Upper lobe of left lung (tissue), 6 donors: ENCODE measurements at places on chromosomes 11 and 22.

GRCh38 chr11:109853156-109853776 lies 239.9 kb upstream of the ZC3H12C start:
- no peaks in the 10 kb centered on the region for H3K4me1 ChIP-seq
- no peak overlapping the region for H3K4me3 ChIP-seq
- DNase-seq: no peak
- H3K36me3 ChIP-seq: no peaks in the 10 kb centered on the region
- H3K27me3 ChIP-seq: no peaks in the 10 kb centered on the region
- H3K27ac ChIP-seq: no peak overlapping the region

- no peaks in the 10 kb centered on the region for H3K4me1 ChIP-seq
- H3K4me3 ChIP-seq: no peak overlapping the region
- H3K27me3 ChIP-seq: no peaks in the 10 kb centered on the region
- DNase-seq: no peak
- H3K36me3 ChIP-seq: no peaks in the 10 kb centered on the region
These were observed 273.2 kb downstream of the DCDC1 start for GRCh38 chr11:31096191-31096805.

DNA sequence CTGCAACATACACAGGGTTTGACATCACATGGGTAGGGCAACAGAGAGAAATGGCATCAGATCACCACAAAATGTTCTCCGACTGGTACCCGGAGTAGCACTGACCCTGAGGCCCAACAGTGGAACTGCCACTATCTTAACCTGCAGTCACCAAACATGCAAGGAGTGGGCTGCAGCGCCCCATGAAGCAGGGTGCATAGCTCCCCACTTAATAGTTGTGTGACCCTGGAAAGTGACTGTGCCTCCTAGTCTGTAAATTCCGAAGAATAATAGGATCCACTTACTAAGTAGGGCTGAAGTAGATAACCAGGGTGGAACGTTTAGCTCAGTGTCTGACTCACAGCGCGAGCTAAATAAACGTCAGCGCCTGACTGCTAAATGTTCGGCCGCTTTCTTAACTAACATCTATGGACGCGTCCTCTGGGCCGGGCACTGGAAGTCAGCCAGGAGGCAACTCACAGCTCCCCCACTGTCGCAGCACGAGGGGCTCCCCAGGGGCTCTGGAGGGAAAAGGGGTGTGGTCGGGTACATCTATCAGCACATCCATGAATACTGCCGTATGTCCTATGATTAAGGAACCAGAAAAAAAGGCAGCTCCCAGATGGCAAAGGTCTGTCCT lies 777 bp downstream of the LTO1 start:
- H3K27me3 ChIP-seq: no peaks in the 10 kb centered on the region
- H3K4me1 ChIP-seq: peaks cover 37% of the 10 kb centered on the region
- peak overlapping the region; percentile 88 for H3K27ac ChIP-seq
- peak overlapping the region; percentile 89 for H3K4me3 ChIP-seq
- DNase-seq: no peak

DNA sequence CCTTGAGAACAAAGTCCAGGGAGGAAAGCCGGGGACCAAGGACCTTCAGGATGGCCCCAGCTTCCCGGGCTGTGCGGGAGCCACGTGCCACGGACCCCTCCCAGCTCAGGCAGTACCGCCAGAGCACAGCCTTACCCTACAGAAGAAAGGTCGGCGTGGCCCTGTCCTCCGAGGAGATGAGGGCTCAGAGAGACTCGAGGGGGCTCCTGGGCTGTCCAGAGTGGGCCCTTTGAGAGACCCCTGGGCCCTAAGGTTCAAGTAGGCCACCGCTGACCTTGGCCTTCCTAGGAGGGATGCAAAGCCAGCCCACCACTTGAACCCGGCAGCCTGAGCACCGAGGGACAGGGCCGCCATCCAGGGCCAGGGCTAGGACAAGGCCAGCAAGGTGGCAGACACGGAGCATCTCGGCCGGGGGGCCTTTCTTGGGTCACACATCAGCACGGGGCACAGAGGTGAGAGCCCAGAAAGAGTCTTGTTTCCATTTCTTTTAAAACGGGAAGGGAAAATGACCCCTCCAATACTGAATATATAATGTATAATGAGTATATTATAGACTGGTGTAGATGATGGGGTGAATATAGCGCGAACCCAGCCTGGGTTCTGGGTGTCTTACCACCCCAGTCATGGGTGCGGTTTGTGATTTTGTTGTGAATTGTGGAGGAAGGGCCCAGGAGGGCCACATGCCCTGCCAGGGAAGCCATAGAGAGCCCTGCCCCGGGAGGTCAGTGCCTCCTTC lies 34.4 kb upstream of the PPARA start:
- H3K27me3 ChIP-seq: no peaks in the 10 kb centered on the region
- H3K4me1 ChIP-seq: peaks cover 37% of the 10 kb centered on the region
- H3K4me3 ChIP-seq: no peak overlapping the region

- no peak overlapping the region for H3K4me3 ChIP-seq
- no peaks in the 10 kb centered on the region for H3K27me3 ChIP-seq
- H3K4me1 ChIP-seq: peaks cover 12% of the 10 kb centered on the region
- no peak for DNase-seq
- no peaks in the 10 kb centered on the region for H3K36me3 ChIP-seq
These were observed 94.5 kb downstream of the CADM1 start for GRCh38 chr11:115409691-115410220.

- no peaks in the 10 kb centered on the region for H3K4me1 ChIP-seq
- no peak for DNase-seq
- no peak overlapping the region for H3K4me3 ChIP-seq
- H3K27me3 ChIP-seq: no peaks in the 10 kb centered on the region
- H3K27ac ChIP-seq: no peak overlapping the region
- H3K36me3 ChIP-seq: no peaks in the 10 kb centered on the region
These were observed 927.9 kb downstream of the OPCML start for GRCh38 chr11:132604431-132604830.

DNA sequence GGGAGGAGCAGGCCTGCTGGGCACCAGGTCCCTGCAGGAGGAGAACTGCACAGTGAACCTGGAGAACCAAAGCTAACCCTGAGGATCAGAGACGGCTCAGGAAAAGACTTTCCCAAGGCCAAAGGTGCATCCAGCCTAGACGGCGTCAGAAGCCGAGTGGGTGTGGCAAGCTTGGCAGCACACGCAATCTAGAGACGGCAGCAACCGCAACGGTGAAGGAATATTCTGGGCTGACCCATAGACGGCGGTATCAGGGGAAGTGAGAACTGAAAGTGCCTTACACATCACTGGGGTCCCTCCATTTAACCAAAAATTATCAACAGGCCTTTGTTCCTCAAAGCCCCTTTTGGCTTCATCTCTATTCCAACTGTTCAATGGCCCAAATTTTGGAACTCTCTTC lies 26.2 kb downstream of the SPATA19 start:
- H3K4me3 ChIP-seq: no peak overlapping the region
- no peaks in the 10 kb centered on the region for H3K4me1 ChIP-seq
- no peaks in the 10 kb centered on the region for H3K36me3 ChIP-seq
- H3K27ac ChIP-seq: no peak overlapping the region

DNA sequence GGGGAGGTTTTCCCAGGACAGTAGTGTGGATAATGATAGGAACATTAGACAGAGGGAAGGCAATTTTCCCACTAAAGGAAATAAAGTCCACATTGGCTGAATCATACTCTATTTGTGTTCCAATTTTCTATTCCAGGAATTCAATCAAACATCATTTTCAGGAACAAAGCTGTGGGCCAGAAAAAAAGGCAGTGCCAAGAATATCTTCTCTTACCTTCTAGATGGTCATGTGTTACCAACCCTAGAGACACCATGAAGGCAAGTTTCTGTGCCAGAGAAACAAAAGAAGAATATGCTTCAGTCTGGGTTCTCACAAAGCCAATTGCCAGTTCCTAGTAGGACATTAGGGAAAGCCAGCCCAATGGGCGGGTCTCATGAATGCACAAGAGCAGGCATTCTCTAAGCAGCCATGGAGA lies 27.5 kb downstream of the LARGE2 start:
- no peak for DNase-seq
- H3K4me1 ChIP-seq: no peaks in the 10 kb centered on the region
- H3K27me3 ChIP-seq: no peaks in the 10 kb centered on the region
- H3K36me3 ChIP-seq: peaks cover 95% of the 10 kb centered on the region
- no peak overlapping the region for H3K4me3 ChIP-seq
- H3K27ac ChIP-seq: no peak overlapping the region
